ENCODE measurements at places on chromosomes 12 and 14.
A peak's percentile ranks its signal among the peaks of the same experiment; 100 is the strongest.

DNA sequence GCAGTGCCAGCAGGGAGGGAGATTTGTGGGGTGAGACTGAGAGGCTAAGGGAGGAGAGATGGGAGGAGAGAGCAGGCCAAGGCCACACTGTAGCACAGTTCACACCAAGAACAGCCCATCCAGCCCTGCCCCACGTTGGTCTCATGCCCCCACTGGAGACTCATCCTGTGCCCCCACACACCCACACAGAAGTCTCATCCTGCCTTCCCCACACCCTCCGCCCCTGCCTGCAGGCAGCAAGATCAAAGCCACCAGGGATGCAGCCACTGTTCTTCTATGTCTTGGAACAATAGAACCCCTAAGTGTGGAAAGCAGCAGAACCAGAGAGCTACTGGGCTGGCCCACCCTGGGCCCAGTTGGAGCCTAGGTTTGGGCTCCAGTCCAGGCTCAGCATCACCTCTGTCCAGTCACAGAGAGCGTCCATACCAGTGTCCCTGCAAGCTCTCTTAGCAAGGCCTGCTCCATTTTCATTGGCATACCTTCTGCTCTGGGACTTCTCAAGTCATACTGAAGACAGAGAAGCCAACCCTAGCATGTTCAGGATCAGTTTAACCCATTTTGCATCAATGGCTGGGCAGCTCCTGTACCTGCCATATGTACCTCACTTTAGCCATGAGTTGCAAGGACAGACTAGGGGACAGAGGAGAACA lies 31.7 kb upstream of the HDAC7 start:
- no peak for DNase-seq

- DNase-seq: peak; percentile 47
Measured at GRCh38 chr14:61321385-61322010, at the start of gene PRKCH. PRKCH (plus strand) TSS chr14:61321579; CDS start chr14:61322102, 523 bp downstream.

DNA sequence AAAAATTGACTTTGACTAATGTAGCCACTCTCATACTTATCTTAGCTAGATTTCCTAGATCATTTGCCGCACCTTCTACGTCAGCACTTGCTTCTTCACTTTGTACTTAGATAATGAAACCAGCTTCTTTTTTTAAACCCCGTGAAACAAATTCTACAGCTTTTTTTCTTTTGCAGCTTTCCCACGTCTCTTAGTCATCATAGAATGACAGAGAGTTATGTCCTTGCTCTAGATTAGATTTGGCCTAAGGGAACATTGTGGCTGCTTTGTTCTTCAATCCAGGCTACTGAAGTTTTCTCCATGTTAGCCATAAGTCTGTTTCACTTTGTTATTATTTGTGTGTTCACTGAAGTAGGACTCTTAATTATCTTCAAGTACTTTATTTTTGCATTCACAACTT lies 94.9 kb downstream of the SLCO1A2 start:
- no peak for DNase-seq

GRCh38 chr14:53814392-53814791 lies 142.2 kb downstream of the BMP4 start:
- no peak for DNase-seq

GRCh38 chr14:93549595-93549994 lies 118.9 kb downstream of the UNC79 start:
- DNase-seq: peak; percentile 12

DNA sequence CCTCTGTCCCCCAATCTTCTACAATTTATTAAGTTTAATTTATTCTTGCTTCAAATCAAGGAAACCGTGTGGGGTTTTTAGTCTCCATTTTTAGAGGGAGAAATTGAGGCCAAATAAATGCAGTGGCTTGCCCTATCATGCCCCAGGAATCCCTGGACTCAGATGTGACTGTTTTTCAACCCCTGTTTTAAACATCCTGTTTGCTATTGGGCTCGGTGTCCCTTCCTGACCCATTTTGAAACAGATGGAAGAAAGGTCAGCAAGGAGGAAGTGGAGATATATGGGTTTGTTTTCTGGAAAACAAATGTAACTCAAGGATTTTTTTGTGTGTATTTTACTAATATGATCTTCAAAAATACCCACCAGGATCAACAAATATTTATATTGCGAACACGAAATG lies 84.7 kb downstream of the DACT1 start:
- DNase-seq: no peak

GRCh38 chr12:84913129-84913515 lies 523 bp upstream of the SLC6A15 start:
- DNase-seq: peak; percentile 16

GRCh38 chr14:86237733-86238132 lies 707.8 kb downstream of the FLRT2 start:
- DNase-seq: no peak

DNA sequence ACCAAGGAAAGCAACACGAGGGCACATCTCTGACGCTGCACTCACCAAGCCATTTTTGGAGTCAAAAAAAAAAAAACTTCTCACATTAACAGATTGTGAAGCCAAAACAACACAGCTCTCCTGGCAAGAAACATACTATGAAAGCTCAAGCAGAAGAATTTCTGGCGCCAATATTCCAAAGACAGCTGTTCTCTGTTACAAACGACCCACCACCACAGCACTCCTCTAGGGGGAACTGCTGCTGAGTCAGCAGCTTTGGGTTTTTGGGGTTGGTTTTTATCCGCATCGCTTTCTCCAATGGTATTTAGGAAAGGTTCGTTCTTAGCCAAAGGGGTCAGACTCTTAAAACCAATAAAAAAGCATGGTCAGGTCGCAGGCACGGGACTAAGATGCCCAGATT lies 379.4 kb downstream of the RPS29 start:
- DNase-seq: no peak

- peak; percentile 65 for DNase-seq
Measured at GRCh38 chr12:108594-108993, 42.0 kb downstream of the IQSEC3 start.

DNA sequence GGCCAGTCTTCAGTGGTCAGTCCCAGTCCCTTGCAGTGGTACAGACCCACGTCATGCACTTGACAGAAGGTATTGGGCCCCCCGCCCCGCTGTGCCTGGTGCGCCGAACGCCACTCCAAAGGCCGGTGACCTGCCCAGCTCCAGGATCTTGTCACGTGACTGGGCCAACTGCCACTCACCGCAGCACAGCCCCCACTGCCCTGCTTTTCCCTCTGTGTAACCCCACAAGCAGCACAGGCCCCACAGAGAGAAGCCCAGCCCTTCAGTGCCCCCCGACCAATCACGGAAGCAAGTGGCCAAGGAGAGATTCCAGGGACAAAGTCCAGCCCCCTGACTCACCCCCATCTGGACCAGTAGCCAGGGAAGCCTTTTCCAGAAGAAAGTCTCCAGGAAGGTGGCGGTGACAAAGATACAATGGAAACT lies 498 bp downstream of the GPR132 start:
- DNase-seq: no peak

DNA sequence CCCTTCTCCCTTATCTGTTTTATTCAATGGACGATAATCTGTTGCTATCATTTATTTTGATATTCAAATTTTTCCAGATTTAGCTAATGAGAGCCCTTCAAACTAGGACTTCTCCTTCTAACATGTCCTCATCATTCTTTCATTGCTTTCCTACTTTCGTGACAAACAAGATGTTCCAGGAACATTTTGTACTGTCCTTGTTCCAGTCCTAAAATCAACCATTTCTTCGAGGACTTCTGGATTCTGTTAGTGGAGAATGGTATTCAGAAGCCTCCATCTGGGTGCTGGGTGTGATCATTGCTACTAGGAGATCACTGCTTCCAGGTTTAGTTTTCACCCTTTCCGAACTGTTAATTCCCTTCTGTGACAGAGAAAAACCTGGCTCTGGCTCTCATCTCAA lies 29.5 kb upstream of the FBXO34 start:
- no peak for DNase-seq

GRCh38 chr14:43532825-43533416 lies 974.2 kb downstream of the FSCB start:
- DNase-seq: no peak

GRCh38 chr12:115636546-115636945 lies 640.9 kb downstream of the MED13L start:
- DNase-seq: no peak

DNA sequence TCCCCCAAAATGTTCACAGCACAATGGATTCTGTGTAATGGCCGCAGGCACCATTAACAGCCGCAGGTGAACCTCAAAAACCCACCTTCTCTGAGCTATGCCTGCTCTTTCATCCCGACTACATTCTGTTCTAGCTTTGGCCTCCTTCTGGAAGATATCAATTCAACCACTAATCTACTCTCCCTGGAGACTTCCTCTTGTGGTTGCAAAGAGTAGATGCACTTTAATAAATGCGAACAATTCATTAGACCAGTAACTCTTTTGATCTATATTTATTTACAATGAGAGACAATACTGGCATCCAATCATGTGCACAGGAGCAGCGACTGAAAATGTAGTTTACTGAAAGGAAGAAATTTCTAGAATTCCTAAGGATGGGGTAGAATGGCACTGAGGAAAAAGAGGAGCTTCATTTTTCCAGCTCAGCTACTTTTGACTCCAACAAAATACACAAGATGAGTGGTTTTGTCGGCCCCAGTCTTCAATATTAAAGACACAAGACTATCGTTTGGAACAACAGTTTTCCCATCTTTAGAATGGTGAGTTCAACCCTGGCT lies 5.3 kb downstream of the GRIN2B start:
- no peak for DNase-seq

DNA sequence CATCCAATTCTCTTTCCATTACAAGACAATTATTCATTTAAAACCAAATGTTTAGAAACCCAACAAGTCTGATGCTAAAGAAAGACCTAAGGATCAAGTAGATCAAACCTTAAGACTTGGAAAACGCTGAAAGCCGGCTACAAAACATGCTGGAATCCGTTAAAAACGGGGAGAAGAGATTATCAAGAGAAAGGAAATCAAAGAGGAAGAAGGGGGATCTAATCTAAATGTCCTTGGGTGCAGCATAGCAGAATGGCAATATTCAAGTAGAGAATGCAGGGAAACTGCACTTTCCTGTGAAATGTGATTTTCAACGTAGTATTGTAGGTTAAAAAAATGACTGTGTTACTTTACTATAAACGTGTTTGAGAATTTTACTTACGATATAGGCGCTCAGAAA lies 1.3 kb downstream of the PPP1R13B start:
- DNase-seq: no peak

GRCh38 chr12:90174198-90174510 lies 465.5 kb upstream of the ATP2B1 start:
- no peak for DNase-seq

GRCh38 chr12:123365025-123365917 lies 624 bp upstream of the SBNO1 start:
- DNase-seq: peak; percentile 99

DNA sequence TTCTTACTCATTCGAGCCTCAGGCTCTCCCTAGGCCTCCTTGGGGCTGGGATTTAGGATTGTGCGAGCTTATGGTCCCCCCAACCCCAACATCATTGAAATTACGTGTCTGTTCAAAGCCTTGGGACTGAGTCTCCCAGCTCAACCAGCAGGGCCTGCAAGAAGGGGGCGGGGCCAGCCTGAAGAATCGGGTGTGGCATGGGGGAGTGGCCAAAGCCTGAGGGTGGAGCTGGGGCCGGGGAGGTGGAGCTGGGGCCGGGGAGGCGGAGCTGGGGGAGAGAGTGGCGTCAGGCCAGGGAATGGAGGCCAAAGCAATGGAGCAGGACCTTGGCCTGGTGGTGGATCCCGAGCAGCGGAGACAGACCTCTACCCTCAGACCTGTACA lies 24.3 kb upstream of the HSPB8 start:
- no peak for DNase-seq

- DNase-seq: no peak
Measured at GRCh38 chr14:76933515-76933914, 95.0 kb downstream of the IRF2BPL start.

DNA sequence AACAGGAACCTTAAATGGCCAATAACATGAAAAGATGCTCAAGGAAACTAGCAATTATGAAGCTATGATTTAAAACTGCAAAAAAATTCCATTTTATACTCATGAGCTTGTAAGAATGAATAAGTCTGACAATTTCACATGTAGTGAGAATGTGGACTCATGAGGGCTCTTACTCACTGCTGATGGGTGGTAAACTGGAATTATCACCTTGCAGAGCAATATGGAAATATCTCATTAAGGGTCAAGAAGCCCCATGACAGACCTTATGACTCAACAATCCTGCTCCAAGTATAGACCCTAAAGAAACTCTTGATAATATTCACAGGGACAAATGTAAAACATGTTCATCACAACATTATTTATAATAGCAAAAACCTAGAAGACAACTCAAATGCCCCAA lies 23.5 kb upstream of the SMAGP start:
- DNase-seq: no peak

DNA sequence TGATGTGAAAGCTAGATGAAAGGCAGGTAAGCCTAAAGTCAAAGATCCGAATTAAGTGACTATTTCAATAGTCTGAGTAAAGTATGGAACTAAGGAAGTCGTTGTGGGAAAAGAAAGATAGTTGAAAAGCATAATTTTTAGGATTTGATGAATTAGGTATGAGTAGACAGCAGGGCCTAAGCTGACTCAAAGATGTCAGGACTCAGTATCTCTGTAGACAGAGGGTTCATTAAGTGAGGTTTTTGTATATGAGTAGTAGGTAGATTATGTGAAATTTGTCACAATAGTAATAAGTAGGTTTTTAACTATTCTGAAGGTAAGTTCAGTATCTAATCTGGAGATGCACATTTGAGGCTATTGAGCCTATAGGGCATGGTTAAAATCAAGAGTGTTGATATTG lies 196.4 kb downstream of the RASSF9 start:
- DNase-seq: no peak

DNA sequence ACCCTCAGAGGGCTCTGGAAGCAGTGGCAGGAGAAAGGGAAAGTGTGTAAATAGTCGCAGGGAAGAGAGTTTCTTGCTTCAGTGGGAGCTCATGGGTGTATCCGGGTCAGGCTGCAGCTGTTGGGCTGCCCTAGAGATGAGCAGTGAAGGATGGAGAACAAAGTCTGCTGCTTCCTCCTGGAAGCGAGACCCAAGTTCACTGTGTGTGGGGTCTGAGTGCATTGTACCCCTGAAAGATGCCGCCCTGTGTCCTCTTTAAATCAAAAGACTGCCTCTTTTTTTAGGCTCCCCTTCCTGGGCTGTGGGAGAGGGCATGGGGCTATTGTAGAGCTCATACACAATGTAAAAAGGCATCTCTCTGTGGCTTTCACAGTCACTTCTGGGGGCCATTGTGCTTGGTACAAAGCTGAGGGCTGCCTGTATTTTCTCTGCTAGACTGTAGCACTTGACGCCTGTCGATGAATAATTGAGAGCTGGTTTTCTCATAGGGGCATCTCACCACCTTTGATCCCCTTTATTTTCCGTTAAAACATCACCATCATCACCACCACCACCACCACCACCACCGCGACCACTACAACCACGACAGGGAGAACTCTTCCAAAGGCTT lies 16.7 kb downstream of the CHST11 start:
- DNase-seq: no peak

GRCh38 chr14:34983148-34983760 lies 462 bp downstream of the SRP54 start:
- DNase-seq: peak; percentile 28

DNA sequence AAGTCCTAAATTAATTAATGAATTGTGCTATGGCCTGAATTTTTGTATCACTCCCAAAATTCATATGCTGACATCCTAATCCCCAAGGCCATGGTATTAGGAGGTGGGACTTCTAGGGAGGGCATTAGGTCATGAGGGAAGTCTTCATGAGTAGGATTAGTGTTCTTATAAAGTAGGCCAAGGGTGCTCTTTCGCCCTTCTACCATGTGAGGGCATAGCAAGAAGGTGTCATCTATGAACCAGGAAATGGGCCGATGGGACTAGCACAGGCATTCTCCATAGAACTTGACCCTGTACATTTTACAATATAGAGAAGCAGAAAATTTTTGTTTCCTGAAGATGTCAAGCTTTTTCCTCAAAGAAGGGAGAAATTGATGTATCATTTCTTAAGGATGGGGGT lies 12.5 kb downstream of the SYT10 start:
- DNase-seq: no peak

Data from NCI-H2081 (cell line).